ENCODE measurements at places on chromosomes 3 and 15.

GRCh38 chr15:76149291-76149915 is 89.6 kb downstream of the TMEM266 start:
- DNase-seq = no peak

- no peak for DNase-seq
Measured at GRCh38 chr3:169454823-169455222, 208.7 kb downstream of the MECOM start.

DNA sequence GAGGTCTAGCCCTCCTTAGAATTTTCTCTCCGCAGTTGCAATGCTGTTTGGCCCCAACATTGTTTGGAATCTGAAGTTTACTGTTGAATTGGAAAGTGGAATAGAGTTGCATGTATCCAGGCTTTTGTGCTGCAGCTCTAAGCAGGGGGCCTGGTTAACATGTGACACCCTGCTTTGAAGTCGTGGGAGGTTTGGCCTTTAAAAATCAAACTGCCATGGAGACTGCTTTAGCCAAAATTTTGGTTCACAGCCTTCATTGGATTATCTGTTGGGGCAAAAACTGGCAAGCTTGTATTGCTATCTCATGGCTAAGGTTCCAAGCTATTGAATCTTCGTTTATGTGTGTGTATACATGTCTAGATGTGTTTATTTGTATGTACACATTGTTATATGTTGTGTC is 15.8 kb downstream of the CYP11A1 start:
- no peak for DNase-seq

DNA sequence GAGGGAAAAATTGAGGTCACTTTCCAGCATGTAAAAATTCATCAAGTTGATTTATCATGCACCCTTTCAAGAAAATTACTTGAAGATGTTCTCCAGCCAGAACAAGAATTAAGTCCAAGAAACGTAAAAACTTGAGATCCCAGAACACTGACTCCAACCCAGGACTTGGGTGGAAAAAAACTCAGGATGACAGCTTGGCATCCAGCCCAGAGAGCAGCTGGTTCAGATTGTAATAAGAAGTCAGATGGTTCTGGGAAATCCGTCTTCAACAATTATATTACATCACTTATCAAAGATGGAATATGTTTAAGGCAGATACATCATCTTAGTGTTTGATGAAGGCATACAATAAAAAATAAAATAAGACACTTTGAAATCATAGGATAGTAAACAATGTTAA is 23.0 kb upstream of the DNAJC13 start:
- no peak for DNase-seq

DNA sequence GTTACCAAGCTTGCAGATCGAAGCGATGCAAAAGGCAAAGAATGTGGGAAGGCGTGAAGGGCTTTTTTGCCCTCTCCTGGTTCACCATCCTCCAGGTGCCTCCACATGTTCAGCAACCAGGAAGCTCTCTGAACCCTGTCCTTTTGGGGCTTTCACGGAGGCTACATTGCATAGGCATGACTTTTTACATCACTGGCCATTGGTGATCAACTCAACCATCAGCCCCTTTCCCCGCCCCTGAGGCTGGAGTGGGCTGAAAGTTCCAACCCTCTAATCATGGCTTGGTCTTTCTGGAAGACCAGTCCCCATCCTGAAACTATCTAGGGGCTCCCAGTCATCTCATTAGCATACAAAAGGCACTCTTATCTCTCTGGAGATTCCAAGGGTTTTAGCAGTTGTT is 52.6 kb downstream of the UACA start:
- no peak for DNase-seq

DNA sequence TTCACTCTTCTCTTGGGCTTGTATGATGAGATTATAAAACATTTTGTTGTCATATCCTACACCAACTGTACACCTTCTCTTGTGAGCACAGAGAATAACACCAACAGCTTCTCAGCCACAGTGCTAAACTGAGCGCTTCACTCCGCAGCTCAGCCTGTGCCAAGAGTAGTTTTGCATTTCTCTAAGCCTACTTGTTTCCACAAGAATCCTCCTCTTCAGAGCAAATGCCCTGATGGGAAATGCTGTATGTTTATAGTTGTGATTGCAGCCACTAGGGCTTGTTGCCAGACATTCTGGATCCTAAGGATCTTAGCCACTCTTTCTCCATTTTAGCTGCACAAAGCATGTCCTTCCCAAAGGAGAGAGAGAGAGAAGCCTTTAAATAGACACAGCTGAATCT is 138.8 kb upstream of the PLXND1 start:
- no peak for DNase-seq

DNA sequence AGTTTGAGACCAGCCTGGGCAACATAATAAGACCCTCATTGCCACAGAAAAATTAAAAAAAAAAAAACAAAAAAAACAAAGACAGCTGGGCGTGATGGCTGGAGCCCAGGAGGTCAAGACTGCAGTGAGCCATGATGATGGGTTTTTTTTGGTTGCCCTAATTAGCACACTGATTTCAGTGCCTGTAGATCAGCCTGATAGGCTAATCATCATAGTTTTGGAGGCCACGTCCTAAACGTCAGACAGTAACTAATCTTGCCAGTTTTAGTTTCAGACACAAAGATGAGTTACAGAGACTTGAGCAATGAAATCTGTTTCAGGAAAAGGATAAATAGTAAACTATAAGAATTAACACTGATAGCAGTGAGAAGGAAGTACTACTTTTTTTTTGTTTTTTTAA is 55.4 kb downstream of the LRCH3 start:
- DNase-seq = no peak

DNA sequence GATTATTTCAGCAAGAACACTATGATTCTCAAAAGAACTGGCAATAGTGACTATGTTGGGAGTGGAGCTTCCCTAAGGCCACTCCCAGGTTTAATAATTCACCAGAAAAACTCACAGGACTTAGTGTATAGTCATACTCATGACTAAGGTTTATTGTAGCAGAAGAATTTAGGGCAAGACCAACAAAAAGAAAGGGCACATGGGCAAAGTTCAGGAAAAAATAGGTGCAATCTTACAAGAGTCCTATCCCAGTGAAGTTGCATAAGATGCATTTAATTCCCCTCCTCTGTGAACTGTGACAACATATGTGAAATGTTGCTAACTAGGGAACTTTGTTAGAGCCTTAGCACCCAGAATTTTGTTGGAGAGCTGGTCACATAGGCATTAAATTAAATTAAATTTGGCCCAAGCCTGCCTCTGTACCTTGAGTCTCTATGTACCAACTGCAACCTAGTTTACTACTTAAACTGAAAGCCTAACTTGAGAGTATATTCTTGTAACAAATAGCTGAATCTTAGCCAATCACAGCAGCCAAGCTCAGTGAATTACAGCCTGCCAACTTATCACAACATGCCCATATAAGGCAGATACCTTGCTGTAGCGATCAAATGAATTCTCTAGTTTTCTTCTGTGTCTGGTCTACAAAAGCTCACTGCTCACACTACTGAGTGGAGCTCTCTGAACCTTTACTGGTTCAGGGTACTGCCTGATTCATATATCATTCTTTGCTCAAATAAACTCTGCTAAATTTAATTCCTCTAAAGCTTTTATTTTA is 386.2 kb upstream of the ARHGEF26 start:
- DNase-seq = no peak

GRCh38 chr15:34359416-34359815 is 7.6 kb downstream of the LPCAT4 start:
- DNase-seq = peak; percentile 77

GRCh38 chr3:15331606-15332404 is 581 bp downstream of the SH3BP5 start:
- DNase-seq = no peak

Measured in mesenteric fat pad (tissue), 1 donor.